Mucosa of descending colon (tissue), 3 donors: ENCODE measurements at places on chromosomes 6 and 20. TPM values are rescaled to one million over a fixed set of nuclear protein-coding genes. Genes with fewer than 3 reads are reported as not detected.
A peak's percentile ranks its signal among the peaks of the same experiment; 100 is the strongest.

GRCh38 chr6:144361016-144361415 lies 75.9 kb downstream of the UTRN start:
- no peak for DNase-seq

- no peak for DNase-seq
Measured at GRCh38 chr20:25097498-25097897, 15.6 kb upstream of the VSX1 start.

GRCh38 chr20:47353239-47353691 lies 3.2 kb downstream of the ZMYND8 start:
- no peak for DNase-seq

DNA sequence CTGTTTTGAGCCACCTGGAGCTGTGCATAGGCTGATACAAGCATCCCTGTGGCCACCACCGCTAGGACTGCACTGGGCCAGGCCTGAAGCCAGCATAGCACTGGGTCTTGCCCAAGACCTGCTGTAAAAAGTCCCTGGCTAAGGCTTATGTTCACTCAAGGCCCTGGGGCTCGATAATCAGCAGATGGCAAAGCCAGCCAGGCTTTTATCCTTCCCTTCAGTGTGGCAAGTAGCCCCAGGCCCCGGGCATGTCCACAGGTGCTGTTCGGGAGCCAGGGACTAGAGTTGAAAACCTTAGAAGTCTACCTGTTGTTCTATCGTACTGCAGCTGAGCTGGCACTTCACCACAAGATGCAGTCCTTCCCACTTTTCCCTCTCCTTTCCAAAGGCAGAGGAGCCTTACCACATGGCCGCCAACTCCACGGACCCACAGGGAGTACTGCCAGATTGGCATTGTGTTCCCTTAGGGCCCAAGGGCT lies 226.4 kb upstream of the ZNF217 start:
- DNase-seq: no peak

- DNase-seq: peak; percentile 72
Measured at GRCh38 chr6:142871910-142872331, 73.1 kb downstream of the HIVEP2 start.

RAB23 gene
- 2.9 TPM for total RNA-seq

KIF13A gene
- total RNA-seq: 85.9 TPM

- DNase-seq: no peak
Measured at GRCh38 chr6:88490908-88491264, 324.7 kb upstream of the CNR1 start.

DNA sequence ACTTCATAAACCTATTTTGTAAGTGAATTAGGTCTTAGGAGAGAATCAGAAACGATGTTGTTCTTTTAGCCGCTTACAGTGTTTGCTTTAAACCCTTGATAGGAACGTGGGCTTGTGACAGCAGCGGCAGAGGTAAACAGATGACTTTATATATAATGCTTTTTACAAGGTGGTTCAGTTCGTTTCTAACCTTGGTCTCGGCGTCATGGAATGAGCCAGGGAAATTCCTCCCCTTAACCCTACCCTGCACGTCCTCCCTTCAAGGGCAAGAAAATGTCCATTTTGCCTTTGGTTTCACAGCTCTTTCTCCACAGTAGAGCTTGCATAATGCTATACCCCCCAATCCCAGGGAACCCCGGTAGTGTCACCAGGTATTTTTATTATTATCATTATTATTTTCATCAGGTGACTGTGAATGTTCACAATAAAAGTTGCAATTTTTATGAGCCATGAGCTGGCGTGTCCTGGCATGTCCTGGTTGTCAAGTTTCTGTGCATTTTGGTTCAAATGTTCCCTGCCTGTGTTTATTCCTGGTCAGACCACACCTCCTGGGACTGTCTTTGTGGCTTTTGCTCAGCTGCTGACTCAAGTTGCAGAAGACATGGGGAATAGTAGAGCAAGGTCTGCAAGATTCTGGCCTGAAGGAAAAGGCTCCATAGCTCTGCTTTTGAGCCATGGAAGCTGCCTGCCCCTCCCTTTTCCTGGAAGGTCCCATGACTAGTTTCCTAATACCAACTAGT lies 112.8 kb upstream of the BMP2 start:
- DNase-seq: peak; percentile 40

DNA sequence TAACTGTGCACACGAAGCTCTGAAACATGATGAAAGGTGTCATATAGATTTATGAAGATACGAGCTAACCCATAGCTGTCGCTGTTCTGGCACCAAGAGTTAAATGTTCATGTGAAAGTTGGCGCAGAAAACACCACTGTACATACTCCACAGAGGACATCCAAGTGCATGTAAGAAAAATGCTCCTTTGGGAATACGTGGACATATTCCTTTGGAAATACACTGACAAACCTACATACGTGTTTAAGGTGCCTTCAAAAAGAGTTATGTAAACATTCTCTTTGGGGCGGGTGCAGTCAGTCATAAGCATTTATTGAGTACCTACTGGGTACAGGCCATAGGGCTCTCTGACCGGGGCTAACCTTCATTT lies 723 bp upstream of the ARID1B start:
- DNase-seq: no peak

C20orf144 gene
- not detected for total RNA-seq

- DNase-seq: no peak
Measured at GRCh38 chr6:88268508-88268907, 102.4 kb upstream of the CNR1 start.

DNA sequence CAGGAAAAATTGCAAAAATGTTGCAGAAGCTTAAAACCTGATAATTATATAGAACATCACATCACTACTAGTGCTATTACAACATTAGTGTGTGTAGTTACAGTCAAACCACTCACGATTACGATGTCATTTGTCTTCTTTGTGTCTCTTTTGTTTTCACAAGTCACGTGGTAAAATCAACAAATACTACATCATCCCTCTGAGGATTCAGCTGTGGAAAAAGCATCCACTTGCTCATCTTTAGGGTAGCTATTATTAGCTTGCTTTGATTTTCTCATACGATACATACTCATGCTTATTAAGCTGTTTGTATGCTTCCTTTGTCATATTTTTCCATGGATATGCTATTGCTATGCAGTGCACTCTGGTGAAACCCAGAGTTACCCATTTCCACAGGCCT lies 22.2 kb upstream of the ATXN1 start:
- DNase-seq: no peak

GRCh38 chr20:37777012-37777950 lies 83.5 kb downstream of the CTNNBL1 start:
- no peak for DNase-seq

DNA sequence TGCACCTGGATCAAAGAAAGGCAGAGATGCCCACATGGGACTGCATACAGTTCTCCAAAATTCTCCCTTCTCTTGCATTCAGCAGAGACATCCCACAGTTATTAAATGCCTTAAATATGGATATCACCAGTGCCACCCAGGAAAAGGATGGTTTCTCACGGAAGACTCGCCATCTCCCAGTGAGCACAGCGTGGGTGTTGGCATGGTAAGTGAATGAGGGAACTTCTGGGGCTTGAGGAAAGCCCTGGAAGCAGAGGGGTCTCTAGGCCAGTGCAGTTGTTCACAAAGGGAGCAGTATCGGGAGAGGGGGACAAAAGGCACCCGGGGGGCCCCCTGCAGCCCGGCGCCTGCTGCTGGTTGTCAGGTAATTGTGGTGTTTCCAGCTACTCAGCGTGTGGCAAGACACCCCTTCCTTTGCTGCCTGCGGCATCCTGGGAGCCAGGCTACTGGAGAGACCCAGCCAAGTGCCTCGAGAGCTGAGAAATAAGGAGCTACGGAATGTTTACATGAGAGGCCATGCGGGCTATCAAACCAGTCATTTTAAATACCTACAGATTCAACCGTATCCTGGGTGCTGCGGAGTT lies 125.4 kb downstream of the PXDC1 start:
- no peak for DNase-seq

- no peak for DNase-seq
Measured at GRCh38 chr6:25537349-25538018, 114.5 kb upstream of the SCGN start.

GRCh38 chr20:5119143-5119434 lies 669 bp downstream of the PCNA start:
- no peak for DNase-seq

OLIG3 gene
- total RNA-seq: not detected

- DNase-seq: no peak
Measured at GRCh38 chr20:46171909-46172308, 53.8 kb downstream of the CD40 start.

DNA sequence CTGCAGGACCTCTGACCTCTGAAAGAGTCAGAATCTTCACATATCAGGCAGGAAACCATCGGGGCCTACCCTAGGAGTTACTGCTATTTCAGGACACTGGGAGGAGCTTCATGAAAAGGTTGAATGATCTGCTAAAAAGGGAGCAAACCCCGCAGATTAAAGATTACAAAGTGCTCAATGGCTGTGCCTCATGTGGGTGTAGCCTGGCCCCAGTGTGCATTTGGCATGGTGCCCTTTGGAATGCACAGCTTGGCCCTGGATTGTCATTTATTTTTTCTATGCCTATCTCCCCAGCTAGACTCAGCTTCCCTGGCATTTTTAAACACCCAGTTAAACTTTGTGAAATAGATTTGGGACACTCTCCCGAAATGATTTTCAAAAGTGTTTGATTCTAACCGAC lies 368.5 kb upstream of the SPTLC3 start:
- no peak for DNase-seq

RFX6 gene
- 0.25 TPM for total RNA-seq
